ENCODE measurements at places on chromosomes 7 and 10.

- no peak for DNase-seq
Measured at GRCh38 chr7:24690251-24690650, 67.0 kb downstream of the GSDME start.

GRCh38 chr10:69845574-69846292, 44.0 kb downstream of the COL13A1 start:
- DNase-seq: no peak

- no peak for DNase-seq
Measured at GRCh38 chr10:26412932-26413331, 25.2 kb upstream of the APBB1IP start.

DNA sequence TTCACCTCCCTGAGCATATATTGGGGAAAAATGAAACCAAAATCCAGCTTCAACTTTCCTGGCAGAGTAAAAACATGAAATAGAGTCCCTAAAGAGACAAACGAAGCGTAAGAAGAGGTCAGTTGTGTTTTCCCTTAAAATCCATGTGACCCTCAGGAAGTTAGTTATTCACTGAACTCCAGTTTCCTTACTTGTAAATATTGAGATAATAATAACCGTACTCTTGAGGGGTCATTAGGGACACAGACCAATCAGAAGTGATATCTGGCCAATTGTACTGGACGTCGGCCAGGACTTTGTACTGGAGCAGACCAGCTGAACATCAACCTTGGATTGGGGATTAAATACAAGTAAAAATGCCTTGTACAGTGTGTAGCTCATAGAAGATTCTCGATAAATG, 167.0 kb downstream of the GATA3 start:
- DNase-seq: no peak

DNA sequence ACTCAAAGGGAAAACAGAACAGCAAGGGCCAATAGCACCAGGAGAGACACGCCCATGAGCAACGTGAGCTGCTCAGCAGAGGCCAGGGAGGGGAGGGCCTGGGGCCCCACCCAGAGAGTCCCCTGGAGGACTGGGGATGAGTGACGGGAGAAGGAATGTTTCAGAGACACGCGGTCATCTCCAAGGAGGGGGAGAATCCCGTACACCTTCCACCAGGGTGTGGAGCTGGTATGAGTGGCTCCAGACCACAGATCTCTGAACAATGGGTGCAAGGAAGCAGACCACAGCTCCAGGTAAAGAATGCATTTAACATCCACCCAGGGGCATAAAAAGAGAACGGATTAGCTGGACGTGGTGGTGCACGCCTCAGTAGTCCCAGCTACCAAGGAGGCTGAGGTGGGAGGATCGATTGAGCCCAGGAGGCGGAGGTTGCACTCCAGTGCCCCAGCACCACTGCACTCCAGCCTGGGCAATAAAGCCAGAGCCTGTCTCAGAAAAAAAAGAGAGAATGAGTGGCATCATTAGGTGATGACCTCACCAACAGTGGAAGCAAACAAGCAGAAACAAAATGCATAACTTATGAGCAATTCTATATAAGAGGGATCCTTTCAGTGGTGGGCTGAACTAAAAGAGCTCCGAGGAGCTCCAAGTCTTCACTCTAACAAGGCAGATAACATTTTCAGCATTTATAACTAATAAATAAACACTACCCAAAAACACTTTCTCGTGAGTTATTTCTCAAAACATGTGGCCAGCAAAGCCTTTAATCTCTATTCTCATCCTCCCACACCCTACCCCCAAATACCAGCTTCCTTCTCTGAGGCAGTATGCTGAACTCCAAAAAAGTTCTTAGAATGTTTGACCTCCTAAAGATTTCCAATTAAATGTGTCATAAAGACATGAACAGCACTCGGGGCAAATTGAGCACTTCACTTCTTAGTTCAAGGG, 12.5 kb downstream of the PSAP start:
- DNase-seq: no peak

DNA sequence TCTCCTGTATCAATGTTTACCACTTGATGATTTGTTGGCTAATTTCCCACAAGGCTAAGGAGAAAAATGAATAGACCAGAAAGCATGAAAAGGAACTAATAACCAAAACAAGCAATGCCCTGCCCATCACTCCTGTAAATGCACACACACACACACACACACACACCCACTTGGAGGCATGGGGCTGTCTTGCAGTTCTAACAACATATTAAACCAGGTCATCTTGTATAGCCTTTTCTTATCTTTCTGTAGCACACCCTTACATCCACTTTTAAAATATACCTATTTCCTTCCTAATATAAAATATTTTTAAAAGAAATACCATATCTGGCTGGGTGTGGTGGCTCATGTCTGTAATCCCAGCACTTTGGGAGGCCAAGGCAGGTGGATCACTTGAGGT, 105.3 kb downstream of the CTTNBP2 start:
- DNase-seq: no peak

GRCh38 chr7:11620406-11621253, 211.4 kb downstream of the THSD7A start:
- no peak for DNase-seq
